ENCODE measurements at places on chromosomes 12 and 14.

GRCh38 chr14:78172428-78172827 lies 2.3 kb downstream of the NRXN3 start:
- no peak for DNase-seq

DNA sequence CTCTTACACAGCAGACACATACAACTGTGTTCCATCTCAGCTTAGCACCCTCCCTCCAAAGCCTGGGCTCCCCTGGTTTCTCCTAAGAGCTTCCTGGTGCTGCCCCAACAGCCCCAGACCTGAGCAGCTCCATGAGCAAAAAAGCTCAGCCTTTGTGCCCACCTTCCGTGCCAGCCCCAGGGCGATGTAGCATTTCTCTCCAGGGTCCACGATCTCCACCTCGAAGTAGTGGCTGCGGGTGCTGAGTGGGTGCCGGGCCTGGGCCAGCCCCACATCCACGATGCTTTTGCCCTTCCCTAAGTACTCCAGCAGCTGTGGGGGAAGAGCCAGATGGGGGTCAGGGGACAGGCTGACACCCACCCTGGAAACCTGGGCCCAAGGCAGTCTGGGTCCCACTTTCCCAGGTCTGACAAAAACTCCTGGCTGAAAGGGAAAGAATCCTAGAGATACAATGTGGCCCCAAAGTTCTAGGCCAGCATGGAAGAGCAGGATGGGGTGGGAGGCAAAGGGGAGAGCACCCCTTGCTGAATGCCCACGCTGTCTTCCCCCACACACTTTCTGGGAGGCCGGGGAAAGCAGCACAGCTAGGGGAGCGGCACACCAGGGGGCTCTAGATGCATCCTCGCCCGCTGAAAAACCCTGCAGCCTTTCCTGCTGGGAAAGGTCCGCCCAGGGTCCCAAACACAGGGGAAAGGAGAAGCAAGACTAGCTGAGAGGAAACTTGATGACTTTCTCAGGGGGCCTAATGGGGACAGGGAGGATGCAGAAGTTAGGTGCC lies 11.0 kb downstream of the SPRYD3 start:
- no peak for DNase-seq

DNA sequence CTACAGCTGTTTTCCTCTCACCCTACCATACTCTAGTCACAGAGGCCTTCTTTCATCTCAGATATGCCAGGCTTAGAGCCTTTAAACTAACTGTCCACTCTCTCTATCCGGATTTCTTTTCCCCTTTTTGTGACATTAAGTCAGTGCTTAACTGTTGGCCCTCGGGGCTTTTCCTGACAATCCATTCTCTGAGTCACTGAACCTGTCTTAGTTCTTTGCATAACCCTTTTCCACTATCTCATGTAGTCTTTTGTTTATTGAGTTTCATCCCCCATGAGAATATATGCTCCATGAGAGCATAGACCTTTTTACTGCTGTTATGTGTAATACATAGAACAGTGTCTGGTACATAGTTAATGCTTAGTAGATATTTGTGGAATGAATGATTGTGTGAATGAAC lies 68.7 kb downstream of the PLEKHA5 start:
- DNase-seq, result peak; percentile 83

- no peak for DNase-seq
Observed at GRCh38 chr12:104682790-104683279, 226.1 kb downstream of the CHST11 start.

GRCh38 chr12:12934556-12934955 lies 17.4 kb downstream of the GPRC5D start:
- DNase-seq, result no peak
